Activated T-helper 9 cell treated with anti-CD3 and anti-CD28 coated beads, Interleukin-2, amount 50 U/mL, for 16 hours (primary cell): ENCODE measurements at places on chromosomes 4 and X.

- no peak for DNase-seq
Measured at GRCh38 chr4:38233727-38234480, 273.7 kb downstream of the PTTG2 start.

GRCh38 chrX:38225093-38225492 is 4.4 kb upstream of the SRPX start:
- DNase-seq, result no peak

DNA sequence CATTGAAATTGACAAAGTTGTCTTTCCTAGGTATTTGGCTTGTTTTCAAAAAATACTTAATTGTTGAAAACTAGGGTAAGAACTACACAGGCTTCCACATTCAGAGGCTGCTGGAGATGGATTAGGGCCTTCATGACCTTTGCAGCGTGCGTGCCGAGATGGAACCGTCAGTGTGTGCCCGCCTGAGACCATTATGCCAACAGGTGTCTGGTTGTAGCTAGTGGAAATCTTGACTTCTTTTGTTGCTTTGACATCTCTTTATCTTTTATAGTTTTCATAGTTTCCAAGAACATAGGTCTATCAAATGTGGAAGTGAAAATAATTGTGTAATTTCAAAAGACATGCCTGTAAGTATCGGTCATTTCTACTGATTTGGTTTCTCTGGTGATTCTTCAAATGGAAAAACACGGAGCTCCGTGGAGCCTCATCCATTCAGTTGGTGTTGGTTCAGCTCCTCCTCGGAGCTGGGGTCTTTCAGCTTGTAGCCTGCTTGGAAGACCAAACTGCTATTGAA is 38.9 kb upstream of the CLCN4 start:
- DNase-seq, result no peak

DNA sequence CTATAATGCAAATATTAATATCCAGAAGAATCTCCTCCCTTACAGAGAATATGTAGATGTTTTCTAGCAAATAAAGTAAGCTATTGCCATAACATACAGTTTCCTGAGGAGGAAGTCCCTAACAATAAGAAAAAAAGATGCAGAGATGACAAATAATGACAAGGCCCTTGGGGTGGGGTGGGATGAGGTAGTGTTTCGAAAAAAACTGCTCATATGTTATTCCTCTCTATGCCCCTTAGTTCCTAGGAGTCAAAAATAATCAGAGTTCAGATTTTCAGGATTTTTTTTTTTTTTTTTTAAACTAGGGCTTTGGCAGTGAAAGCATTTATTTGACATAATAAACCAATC is 99.0 kb downstream of the ZAR1 start:
- no peak for DNase-seq

GRCh38 chr4:71095545-71095944 is 102.1 kb downstream of the DCK start:
- DNase-seq, result no peak

DNA sequence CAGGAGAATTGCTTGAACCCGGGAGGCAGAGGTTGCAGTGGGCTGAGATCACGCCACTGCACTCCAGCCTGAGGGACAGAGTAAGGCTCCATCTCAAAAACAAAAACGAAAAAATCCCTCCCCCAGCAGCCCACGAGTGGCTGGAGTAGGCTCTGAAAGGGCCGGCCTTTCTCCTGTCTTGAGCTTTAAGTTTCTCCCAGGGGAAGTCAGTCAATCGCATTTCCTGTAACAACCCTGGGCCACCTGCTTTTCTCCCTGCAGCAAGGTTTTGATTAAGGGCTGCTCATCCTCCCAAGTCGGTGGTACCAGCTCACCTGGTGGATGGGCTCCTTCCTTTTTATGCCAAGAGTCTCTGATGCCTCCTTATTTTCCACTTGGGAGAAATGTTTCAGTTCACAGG is 2.0 kb upstream of the NYX start:
- DNase-seq, result no peak

GRCh38 chrX:149312988-149313387 is 192.1 kb downstream of the IDS start:
- no peak for DNase-seq

DNA sequence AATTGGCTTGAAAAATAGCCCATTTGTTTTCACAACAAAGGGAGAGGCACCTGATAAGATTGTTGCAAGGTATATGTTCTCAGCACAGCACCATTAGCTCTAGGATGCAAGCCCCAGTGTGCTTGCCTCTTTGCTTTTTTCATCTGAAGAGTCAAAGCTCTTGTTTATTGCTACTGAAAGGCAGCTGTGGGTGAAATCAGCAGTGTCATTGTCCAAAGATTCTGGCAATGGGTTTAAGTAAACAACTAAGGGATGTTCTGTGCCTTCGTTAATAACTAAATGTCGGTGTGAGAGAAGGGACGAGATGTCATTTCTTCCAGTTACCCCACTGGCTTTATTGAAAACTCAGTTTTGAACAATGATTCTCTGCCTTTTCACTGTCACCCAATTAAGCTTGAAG is 567.7 kb downstream of the KCNIP4 start:
- DNase-seq, result no peak

DNA sequence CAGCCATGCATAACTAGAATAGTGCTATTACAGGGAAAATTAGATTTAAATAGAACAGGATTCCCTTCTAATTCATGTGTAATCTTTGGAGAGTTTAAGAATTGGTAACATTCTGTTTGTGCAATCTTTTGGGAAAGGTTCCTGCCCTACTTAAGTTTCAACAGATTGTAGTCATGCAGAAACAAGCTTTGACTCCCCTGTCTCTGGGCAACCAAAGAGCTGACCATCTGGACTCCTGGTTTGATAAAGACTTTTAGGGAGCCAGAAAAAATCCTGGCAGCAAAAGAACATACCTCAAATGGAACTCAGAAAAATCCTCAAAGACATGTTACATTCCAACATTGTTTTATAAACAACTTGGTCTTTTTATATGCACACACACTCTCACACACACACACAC is 191.1 kb upstream of the NEIL3 start:
- no peak for DNase-seq

DNA sequence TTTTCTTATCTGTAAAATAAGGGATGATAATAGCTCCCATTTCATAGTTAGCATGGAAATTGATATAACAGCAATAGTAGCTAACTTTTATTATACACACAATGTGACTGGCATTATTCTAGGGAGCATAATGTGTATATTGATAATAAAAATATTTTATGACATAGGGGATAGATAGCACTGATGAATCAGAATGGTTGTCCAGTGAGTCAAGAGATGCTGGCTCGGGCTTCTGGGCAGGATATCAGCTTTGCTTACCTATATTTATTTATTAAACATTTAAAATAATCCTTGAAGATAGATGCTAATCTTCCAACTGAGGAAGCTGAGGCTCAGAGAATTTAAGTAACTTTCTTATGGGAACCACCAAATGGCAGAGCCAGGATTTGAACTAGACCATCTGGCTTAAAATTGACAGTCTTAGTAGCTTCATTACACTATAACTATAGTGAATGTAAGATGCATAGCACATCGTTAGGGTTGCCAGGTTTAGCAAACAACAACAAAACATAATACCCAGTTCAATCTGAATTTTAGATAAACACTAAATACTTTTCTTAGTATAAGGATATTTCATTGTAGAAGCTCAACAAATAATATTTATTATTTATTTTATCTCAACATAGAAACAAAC is 2.7 kb downstream of the AFP start:
- DNase-seq, result no peak

DNA sequence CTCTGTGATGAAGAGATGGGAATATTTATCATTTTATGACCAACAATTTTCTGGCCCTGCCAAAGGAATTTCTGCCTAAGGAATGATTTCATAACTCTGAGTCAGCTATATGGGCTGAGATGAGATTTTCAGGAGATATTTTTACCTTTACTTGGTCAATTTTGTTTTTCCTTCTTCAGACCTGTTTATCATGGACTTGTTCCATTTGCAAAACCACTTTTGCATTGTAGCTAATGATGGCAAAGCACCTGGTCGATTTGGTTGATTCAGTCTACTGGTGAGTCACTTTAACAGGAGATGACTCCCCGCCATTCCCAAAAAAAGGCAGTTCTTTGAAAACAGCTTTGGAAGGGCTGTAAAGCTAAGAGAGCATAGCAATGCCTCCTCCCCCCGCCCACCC is 53.3 kb downstream of the TEX13A start:
- DNase-seq, result no peak

DNA sequence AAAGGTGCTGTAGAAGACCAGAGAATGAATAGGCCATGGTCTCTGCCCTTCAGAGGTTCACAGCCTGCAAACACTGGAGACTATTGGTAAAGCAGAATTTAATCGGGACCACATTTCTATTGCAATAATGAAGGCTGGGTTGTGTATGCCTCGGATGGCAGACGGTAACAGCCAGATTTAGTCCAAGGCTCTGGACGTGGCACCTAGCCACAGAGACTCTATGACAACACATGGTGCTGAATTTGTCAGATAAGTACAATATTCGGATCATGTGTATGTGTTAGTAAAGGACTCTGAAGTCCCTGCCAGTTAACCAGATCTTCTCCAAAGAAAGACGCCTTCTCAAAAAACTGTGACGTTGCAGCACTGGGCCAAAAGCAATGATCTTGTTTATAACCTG is 129.0 kb downstream of the DCTD start:
- DNase-seq, result no peak

GRCh38 chrX:35122756-35123155 is 180.2 kb downstream of the FAM47B start:
- DNase-seq, result no peak

GRCh38 chr4:67198727-67199126 is 346.6 kb downstream of the CENPC start:
- no peak for DNase-seq

DNA sequence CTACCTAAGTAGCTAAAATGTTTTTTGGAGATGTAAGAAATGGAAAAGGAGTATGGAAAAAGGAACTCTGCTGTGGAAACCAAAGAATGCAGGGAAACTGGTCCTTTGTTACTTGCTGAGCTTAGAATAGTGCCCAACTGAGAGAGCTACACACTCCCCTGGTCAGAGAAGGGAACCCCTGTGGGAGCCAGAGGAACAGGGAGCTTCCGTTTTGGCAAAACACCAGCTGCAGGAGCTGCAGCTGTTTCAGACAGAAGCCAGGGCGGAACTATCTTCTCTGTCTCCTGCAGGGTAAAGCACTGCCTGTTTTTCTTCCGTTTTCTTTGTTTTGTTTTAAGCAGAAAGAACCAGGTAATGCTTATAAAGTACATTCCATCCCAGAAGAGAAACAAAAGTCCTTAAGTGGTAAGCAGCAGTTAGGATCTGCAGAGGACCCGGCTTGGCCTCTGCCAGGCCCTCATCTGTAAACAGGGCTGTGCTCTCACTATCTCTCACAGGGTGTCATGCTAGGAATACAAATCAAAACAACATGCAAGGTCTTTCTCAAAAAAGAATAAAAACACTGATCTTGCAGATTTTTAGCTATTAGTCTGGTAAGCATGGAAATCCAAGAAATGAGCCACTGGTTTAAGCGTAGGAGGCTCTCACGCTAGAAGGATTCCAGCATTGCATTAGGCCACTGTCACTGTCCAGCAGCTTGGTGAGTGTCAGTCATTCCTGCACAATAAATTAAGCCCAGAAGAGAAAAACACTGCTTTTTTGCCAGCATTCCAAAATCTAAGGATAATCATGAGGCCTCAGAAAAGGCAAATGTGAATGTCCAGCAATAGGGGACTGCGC is 76.1 kb downstream of the CHST7 start:
- DNase-seq, result no peak

DNA sequence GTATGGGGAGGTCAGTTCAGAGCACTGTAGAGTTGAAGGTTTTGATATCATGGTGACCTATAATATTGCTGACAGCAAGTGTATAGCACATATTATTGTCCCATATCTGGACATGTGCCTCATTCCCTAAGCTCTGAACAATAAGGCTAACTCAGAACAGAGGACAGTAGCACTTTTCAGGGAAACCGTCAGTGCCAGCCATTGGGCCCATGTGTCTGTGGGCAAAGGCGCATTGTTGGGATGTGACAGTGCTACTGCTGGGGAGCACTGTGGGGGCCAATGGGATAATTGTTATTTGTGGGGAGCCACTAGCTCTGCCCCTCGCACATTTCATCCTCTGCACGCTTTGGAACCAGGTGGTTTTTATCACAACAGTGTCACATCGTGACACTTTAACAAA is 136.2 kb downstream of the ELOVL6 start:
- DNase-seq, result no peak

DNA sequence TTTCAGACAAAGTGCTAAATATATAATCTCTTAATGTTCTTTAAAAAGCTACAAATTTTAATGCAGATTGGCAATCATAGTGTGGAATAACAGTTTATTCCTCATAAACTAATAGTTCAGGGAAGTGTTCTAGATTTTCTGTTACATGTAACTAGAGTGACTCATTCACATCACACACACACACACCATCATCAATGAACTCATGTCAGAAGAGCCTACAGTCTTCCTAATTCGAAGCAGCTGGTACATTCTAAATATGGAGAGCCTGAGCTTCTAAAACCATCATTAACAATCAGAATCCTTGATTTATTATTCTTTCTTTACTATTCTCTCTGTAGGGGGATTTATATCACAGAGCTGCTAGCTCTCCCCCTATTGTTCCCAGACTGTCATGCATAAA is 49.6 kb downstream of the DKK2 start:
- no peak for DNase-seq

GRCh38 chr4:23579166-23579565 is 310.7 kb downstream of the PPARGC1A start:
- DNase-seq, result no peak

DNA sequence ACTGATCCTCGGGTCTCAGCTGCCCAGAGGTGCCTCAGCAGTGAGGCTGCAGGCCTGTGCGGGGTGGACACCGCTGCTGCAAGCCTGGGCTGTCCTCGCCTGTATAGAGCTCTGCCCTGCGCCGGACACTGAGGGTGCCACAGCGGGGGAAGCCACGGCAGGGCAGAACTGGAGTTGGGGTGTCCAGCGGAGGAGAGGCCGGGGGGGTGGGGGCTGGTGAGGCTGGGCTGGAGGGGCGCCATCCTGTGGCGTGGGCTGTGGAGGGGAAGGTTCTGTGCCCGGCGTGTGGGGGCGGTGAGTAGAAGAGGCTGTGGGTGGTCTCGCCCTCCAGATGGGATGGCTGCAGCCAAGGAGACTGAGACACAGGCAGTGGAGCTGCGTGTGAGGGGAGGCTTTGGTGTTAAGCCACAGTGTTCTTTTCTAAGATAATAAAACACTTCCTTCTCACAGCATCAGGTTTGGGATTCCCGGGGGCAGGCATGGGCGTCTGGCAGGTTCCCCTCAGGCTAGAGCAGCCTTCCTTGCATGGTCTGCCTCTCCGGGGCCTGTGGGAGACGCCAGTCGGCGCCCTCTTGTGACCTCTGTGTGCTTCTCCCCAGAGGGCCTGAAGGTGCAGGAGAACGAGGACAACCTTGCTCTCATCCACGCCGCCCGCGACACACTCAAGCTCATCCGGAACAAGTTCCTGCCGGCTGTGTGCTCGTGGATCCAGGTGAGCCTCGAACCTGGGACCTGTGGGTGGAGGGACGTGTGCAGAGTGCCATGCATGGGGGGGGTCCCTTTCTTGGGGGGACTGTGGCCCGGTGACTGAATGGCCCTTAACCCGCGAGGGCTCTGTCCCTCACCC is 7.4 kb downstream of the UVSSA start:
- DNase-seq, result no peak

DNA sequence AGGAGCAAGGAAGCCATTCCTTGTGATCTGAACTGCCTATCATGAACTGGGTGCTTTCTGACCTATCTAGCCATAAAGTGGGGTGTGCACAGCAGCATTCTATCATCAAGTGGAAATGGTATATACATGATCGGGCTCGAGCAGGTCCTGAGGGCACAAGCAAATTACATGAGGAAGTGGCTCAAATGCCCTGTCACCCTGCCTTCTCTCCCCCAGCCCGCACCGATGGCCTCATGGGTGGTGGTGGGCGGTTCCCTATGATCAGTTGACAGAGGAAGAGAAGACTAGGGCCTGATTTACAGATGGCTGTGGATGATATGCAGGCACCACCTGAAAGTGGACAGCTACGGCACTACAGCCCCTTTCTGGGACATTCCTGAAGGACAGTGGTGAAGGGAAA is 46.3 kb upstream of the BCLAF3 start:
- no peak for DNase-seq
